ENCODE measurements at places on chromosomes 12 and 14.
A peak's percentile ranks its signal among the peaks of the same experiment; 100 is the strongest.

- no peak for DNase-seq
Measured at GRCh38 chr14:39005044-39005880, 97.8 kb downstream of the SEC23A start.

DNA sequence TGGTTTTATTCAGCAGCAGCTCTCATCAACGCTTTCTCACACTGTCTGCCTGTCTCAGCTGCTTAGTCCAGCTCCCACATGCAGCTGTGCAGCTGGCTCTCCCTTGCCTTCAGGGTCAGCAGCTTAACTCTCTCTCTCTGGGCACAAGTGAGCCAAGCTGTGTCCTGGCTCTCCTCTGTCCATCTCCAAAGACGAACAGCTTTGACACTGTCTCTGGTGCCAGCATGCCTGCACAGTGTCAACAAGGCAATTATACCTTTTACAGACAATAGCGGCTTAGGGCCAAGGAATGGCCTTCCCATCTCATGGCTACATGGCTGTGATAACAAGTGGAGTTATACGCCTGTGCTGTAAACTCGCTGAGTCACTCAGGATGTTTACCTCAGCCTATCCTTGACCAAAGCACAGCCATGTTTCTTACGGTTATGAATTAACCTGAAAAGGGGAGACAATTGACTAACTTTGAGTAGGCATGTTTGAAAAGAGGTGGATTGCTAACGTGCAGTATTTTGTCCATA is 38.4 kb upstream of the MANSC4 start:
- no peak for DNase-seq

- DNase-seq = peak; percentile 43
Measured at GRCh38 chr14:95504135-95505029, 12.1 kb downstream of the SYNE3 start.

DNA sequence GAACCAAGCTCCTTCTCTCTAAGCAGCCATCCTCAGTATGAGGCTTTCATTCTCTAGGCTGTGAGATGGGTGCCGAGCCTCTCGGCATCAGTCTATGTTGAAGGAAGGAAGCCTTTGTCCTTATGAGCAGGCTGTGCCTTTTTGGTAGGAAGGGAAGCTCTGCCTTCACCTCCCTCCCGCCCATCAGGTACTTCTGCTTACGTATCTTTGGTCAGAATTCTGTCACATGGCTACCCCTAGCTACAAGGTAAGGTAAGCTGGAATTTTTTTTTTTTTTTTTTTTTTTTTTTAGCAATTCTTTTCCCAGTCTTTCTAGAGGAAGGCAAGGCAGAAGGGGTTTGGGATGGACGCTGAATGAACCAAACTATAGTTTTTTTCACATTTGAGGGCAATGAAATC is 16.9 kb downstream of the BATF start:
- DNase-seq = no peak
